GM23248 (cell line): ENCODE measurements at places on chromosomes 12 and 14.

GRCh38 chr14:100688598-100689461 lies 37.9 kb upstream of the DLK1 start:
- no peak overlapping the region for H3K27ac ChIP-seq
- H3K4me3 ChIP-seq = peak overlapping the region; percentile 26
- peaks cover 7% of the 10 kb centered on the region for H3K27me3 ChIP-seq
- no peaks in the 10 kb centered on the region for H3K36me3 ChIP-seq
- peak; percentile 86 for DNase-seq

DNA sequence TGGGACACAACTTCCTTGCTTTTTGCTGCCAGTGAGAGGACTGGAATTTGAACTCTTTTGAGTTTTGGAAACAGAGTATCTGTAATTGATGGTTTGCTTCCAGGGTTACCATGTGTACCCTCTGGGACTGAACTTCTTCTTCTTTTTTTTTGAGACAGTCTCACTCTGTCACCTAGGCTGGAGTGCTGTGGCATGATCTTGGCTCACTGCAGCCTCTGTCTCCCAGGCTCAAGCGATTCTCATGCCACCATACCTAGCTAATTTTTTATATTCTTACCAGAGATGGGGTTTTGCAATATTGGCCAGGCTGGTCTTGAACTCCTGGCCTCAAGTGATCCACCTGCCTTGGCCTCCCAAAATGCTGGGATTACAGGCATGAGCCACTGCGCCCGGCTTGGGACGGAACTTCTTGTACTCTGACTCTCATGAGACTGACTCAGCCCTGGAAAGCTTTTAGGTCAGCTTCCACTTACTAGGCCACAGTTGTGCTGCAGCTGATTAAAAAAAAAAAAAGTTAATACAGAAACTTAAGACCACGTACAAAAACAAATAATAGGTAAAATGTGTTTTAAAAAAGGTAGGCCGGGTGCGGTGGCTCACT lies 15.8 kb downstream of the SEL1L start:
- H3K4me3 ChIP-seq = no peak overlapping the region
- H3K27me3 ChIP-seq = no peaks in the 10 kb centered on the region
- peak overlapping the region; percentile 41 for H3K27ac ChIP-seq
- DNase-seq = peak; percentile 78

DNA sequence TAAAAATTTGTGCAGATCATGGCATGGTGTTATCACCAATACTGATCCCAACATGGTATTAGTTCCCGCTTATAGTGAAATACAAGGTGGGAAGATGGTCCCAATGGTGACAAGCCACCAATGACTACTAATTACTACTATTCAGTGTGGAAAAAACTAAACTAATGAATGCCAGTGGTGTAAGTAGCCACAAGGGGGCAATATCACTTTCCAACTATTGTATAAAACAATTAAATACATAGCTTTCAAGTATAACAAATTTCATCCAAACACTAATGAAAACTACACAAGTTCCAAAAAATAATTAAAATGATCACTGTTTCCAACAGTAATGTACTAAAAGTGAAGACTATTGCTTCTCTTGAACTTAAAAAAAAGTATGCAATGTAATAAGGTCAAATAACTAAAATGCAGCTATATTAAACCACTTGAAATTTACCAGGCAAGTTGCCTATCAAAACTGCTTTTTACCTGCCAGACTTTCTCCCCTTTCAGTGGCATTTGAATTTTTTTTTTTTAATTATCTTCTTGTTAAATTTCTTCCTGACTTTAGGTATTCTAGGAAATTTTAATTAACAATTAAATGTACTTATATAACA lies 58.0 kb downstream of the PAPLN start:
- no peaks in the 10 kb centered on the region for H3K4me1 ChIP-seq
- H3K4me3 ChIP-seq = no peak overlapping the region
- H3K27me3 ChIP-seq = no peaks in the 10 kb centered on the region
- peaks cover 40% of the 10 kb centered on the region for H3K36me3 ChIP-seq
- DNase-seq = peak; percentile 72

- H3K4me1 ChIP-seq = peaks cover 9% of the 10 kb centered on the region
- DNase-seq = peak; percentile 79
- no peak overlapping the region for H3K27ac ChIP-seq
- no peaks in the 10 kb centered on the region for H3K27me3 ChIP-seq
These were observed 28.1 kb downstream of the CBX5 start for GRCh38 chr12:54251667-54252284.

DNA sequence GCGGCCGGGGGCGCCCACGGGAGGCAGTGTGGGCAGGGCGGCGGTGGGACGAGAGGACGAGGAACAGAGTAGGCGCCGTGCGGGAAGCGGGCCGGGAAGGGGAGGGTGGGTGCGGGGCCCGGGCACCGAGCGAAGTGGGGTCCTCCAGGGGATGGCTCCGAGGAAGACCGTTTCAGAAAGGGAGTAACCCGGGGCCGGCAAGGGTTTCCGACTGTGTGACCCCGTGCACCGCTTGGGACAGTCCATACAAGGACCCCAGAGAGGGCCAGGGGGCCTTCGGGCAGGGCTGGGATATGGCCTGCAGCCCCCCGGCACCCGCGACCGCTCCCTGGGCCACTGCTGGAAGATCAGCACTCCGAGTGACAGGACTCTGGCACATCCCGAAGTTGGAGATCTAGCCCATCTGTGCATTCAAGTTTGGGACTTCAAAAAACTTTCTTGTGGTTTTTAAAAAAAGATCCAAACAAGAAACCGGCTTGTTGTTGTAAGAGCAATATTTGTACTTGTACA lies 448 bp downstream of the TSPAN9 start:
- no peak overlapping the region for H3K27ac ChIP-seq
- H3K4me3 ChIP-seq = peak overlapping the region; percentile 80
- no peaks in the 10 kb centered on the region for H3K27me3 ChIP-seq
- peak; percentile 47 for DNase-seq

- no peaks in the 10 kb centered on the region for H3K36me3 ChIP-seq
- peak within 1 kb of the TSS; percentile 99 for H3K27ac ChIP-seq
- DNase-seq = peak; percentile 90
- H3K27me3 ChIP-seq = no peaks in the 10 kb centered on the region
- peak within 1 kb of the TSS; percentile 82 for H3K4me3 ChIP-seq
- H3K4me1 ChIP-seq = peaks cover 59% of the 10 kb centered on the region
These were observed at the start of gene HDAC7 for GRCh38 chr12:47819896-47820630. Gene HDAC7, minus strand, starts transcription at chr12:47819903. Its CDS starts 118 bp downstream, at chr12:47819785.

- no peak overlapping the region for H3K27ac ChIP-seq
- no peaks in the 10 kb centered on the region for H3K27me3 ChIP-seq
- peaks cover 89% of the 10 kb centered on the region for H3K36me3 ChIP-seq
These were observed 39.4 kb downstream of the HNRNPC start for GRCh38 chr14:21229821-21230220.

- no peaks in the 10 kb centered on the region for H3K4me1 ChIP-seq
- H3K27ac ChIP-seq = no peak overlapping the region
- H3K27me3 ChIP-seq = no peaks in the 10 kb centered on the region
- DNase-seq = no peak
These were observed 175.4 kb upstream of the PELI2 start for GRCh38 chr14:55942826-55943225.

- H3K4me1 ChIP-seq = peaks cover 12% of the 10 kb centered on the region; the same call in 1 of the 2 replicates
- peak overlapping the region; percentile 52; the same call in 1 of the 2 replicates for H3K27ac ChIP-seq
- no peaks in the 10 kb centered on the region for H3K27me3 ChIP-seq
- peak; percentile 37 for DNase-seq
- H3K36me3 ChIP-seq = no peaks in the 10 kb centered on the region
These were observed 1.5 kb upstream of the PRPF40B start for GRCh38 chr12:49621651-49622500.

DNA sequence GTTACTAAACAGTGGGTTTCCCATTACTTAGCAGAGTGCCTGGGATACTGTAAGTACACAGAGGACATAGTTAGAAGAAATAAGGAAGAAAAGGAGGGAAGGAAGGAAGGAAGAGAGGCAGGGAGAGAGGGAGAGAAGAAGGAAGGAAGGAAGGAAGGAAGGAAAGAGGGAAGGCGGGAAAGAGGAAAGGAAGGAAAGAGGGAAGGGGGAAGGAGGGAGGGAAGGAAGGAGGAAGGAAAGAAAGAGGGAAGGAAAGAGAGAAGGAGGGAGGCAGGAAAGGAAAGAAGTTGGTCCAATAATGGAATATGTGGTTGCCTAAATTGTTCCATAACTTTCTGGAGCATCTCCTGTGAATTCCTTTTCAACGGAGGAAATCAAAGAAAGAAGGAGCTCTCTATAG lies 1230.4 kb downstream of the AACS start:
- H3K36me3 ChIP-seq = no peaks in the 10 kb centered on the region
- no peak overlapping the region for H3K27ac ChIP-seq
- no peaks in the 10 kb centered on the region for H3K4me1 ChIP-seq
- H3K27me3 ChIP-seq = no peaks in the 10 kb centered on the region

- no peaks in the 10 kb centered on the region; the same call in 1 of the 2 replicates for H3K4me1 ChIP-seq
- DNase-seq = peak; percentile 0
- H3K4me3 ChIP-seq = no peak overlapping the region
- H3K36me3 ChIP-seq = no peaks in the 10 kb centered on the region
These were observed 411.1 kb downstream of the CCER1 start for GRCh38 chr12:90543841-90544240.

GRCh38 chr12:100867639-100868393 lies 73.2 kb downstream of the ANO4 start:
- peaks cover 14% of the 10 kb centered on the region for H3K4me1 ChIP-seq
- no peak for DNase-seq
- no peaks in the 10 kb centered on the region for H3K36me3 ChIP-seq

- no peaks in the 10 kb centered on the region for H3K27me3 ChIP-seq
- peak; percentile 69 for DNase-seq
- peak overlapping the region; percentile 91 for H3K4me3 ChIP-seq
- peaks cover 44% of the 10 kb centered on the region for H3K4me1 ChIP-seq
- H3K36me3 ChIP-seq = peaks cover 7% of the 10 kb centered on the region; the same call in 1 of the 2 replicates
These were observed 668 bp downstream of the APPL2 start for GRCh38 chr12:105235281-105235731.

DNA sequence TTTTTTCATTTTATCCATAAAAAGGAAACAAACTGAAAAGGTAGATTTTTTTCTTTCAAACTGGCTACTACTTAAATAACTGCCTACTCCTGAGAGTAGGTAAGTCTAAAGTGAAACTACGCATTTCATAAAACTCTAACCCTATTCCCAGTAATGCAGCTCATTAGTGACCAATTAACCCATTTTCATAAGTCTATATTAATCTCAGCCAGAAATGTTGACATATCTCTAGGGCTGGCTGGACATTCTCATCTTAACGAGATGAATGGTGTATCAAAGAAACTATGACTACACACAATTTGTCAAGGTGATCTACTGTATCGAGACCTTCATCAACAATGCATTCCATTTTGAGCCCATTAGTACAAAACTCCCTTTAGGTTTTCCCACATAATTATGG lies 57.2 kb downstream of the EPS8 start:
- peak overlapping the region; percentile 66 for H3K27ac ChIP-seq
- H3K27me3 ChIP-seq = no peaks in the 10 kb centered on the region
- H3K4me1 ChIP-seq = peaks cover 37% of the 10 kb centered on the region
- H3K4me3 ChIP-seq = no peak overlapping the region
- DNase-seq = no peak

DNA sequence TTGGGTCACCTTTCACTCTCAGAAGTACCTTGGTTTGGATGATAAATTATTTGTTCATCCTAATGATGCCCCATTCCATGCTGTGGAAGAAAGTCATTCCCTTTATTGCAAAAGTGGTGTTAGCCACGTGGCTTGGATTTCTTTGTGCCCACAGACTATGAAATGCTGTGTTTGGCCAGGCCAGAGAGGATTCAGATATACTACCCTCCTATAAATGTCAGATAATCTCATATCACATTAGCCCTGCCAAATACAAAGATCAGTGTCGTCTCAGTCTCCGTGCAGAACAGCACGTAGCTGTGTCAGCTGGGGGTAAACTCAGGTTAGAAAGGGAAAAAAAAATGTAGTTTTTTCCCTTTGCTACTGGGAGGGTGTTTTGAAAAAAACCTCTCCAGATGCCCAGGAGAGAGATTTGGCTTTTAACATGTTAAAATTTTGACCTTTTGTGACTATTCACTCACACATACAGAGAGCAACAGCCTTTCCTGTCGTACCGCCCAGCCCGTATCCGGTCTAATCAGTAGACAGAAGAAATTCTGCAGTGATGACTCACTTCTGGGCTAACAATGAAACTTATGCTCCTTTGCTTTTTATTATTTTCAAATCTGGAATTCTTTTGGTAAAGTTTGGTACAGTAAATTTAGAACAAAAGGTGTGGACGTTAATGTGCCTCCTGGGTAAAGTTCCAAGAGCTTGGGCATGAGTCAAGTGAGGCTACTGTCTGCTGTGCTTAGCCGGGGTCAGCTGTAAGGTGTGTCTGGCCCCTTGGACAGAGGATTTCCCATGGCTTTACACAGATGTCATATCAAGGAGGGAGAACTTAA lies 8.5 kb upstream of the PTPRB start:
- peaks cover 55% of the 10 kb centered on the region for H3K4me1 ChIP-seq
- peak; percentile 96 for DNase-seq
- no peaks in the 10 kb centered on the region for H3K27me3 ChIP-seq
- no peaks in the 10 kb centered on the region for H3K36me3 ChIP-seq

GRCh38 chr14:53124786-53125185 lies 28.3 kb downstream of the DDHD1 start:
- no peaks in the 10 kb centered on the region for H3K36me3 ChIP-seq
- H3K4me3 ChIP-seq = no peak overlapping the region
- peak; percentile 44 for DNase-seq
- H3K27me3 ChIP-seq = no peaks in the 10 kb centered on the region
- H3K4me1 ChIP-seq = peaks cover 19% of the 10 kb centered on the region

DNA sequence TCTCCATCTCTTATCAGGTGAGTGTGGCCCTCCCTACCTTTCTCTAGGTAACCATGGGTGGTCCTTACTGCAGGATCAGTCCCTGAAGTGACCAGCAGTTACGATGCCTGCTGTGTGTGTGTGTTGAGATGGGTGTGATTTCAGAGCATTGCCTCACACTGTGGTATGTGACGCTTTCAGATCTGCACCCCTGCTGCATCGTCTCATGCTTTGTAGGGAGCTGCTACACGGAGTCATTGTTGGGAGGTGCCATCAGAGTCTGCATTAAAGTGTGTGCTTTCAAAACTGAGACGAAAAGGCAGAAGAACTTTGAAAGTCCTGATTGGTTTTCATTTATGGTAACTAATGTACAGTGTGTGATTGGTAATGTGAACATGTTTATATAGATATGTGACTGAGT lies 150.5 kb downstream of the PELI2 start:
- H3K27ac ChIP-seq = peak overlapping the region; percentile 25; the same call in 1 of the 2 replicates
- no peak overlapping the region for H3K4me3 ChIP-seq
- no peaks in the 10 kb centered on the region for H3K36me3 ChIP-seq
- H3K27me3 ChIP-seq = no peaks in the 10 kb centered on the region
- DNase-seq = no peak
- H3K4me1 ChIP-seq = peaks cover 40% of the 10 kb centered on the region

DNA sequence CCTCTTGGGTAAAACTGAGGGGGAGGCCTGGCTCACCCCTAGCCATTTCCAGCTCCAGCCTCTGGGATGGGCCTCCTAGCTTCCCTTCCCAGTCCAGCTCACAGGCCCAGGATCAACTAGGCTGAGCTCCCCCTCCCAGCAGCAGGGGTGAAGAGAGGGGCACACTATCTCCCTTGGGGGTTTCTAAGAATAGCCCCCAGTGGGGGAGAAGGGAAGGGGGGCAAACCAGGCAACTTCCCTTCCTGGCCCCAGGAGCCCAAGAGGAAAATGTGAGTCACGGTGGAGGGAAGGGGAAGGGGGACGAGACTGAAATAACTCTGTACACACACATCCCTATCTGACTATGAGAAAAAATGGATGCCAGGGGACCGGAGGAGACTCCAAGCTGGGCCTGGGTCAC lies 9.0 kb downstream of the ADCY6 start:
- H3K36me3 ChIP-seq = no peaks in the 10 kb centered on the region; the same call in 1 of the 2 replicates
- no peaks in the 10 kb centered on the region for H3K27me3 ChIP-seq
- H3K4me1 ChIP-seq = no peaks in the 10 kb centered on the region
- peak; percentile 27 for DNase-seq
- no peak overlapping the region for H3K27ac ChIP-seq
- no peak overlapping the region for H3K4me3 ChIP-seq
